Activated CD4-positive, alpha-beta T cell treated with anti-CD3 and anti-CD28 coated beads, Interleukin-2, Interleukin-4, amounts not matched to agents 100 ng/mL and 50 ng/mL, durations not matched to agents 16 hours and 8 hours (primary cell): ENCODE measurements at places on chromosomes 3 and 15.

DNA sequence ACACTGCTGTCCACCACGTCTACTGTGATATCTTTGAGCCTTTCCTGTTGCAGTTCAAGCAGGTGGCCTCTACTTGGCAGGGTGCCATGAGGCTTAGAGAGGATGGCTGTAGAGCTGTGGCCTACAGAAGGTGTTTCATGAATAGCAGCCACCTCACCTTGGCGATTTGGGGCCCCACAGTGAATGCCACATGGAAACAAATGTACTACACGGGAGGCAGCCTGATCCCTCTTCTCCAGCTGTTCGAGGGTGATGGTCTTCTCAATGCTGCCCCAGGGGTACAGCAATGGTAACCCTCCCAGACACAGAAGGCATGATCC, 70.7 kb downstream of the FAM43A start:
- no peak for DNase-seq

GRCh38 chr3:142940472-142940871, 23.0 kb downstream of the PAQR9 start:
- DNase-seq, result no peak

- no peak for DNase-seq
Measured at GRCh38 chr15:74794248-74794969, 12.5 kb downstream of the CSK start.

- DNase-seq, result no peak
Measured at GRCh38 chr3:111733856-111734255, 125.2 kb upstream of the PHLDB2 start.

DNA sequence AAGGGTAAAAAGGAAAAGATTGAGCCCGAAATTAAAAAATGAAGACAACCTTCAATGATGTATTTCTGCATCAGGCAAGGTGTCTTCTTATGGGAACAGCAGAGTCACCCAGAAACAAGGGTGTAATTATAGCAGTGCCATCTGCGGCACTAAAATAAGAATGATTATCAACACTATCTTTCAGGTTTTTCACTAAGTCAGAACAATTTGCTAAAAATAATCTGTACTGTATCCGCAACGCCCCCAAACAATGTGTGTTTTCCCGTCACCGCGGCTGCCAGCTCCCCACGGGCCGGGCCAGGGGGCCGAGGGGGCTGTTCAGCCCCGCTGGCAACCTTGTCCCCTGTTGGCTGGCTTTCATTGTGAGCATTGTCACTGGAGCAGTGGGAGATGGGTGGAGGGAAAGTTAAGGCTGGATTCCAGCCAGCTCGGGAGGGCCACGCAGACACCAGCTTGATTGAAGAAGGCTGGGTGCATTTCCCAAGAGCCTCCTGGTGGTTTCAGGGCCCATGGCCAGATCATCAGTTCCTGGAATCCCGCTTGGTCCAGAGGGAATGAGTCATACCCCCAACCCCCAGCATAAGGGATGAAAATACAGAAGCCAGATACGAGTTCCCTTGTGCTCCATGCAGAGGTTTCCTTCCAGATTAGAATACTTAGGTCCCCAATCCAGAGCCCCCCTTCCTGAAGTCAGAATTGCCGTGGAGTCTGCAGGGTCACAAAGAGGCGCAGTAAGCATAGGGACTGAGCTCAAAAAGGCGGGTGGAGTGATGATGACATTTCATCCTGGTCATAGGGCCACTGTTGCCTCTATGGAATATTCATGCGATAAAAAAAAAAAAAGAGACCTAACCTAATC, 90.2 kb upstream of the KLF13 start:
- DNase-seq, result no peak

GRCh38 chr15:91624353-91624968, 229.0 kb upstream of the SLCO3A1 start:
- no peak for DNase-seq

GRCh38 chr15:94282269-94283250, 51.2 kb downstream of the MCTP2 start:
- DNase-seq, result no peak

DNA sequence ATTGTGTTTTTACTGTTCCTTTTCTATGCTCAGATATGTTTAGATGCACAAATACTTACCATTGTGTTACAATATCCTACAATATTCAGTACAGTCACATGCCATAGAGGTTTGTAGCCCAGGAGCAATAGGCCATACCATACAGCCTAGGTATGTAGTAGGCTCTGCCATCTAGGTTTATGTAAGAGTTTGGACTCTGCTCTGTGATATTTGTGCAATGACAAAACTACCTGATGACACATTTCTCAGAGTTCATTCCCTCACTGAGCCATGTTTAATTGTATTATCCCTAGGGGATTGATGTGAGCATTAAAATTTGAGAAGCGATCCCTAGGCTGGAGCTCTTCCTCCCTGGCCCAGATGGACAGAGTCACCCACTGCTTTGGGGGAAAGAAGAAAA, 270.0 kb upstream of the PROK2 start:
- DNase-seq, result no peak

- no peak for DNase-seq
Measured at GRCh38 chr3:126616931-126617330, 38.0 kb downstream of the TXNRD3 start.

- peak; percentile 28 for DNase-seq
Measured at GRCh38 chr3:72338082-72338941, 509.9 kb downstream of the SHQ1 start.

DNA sequence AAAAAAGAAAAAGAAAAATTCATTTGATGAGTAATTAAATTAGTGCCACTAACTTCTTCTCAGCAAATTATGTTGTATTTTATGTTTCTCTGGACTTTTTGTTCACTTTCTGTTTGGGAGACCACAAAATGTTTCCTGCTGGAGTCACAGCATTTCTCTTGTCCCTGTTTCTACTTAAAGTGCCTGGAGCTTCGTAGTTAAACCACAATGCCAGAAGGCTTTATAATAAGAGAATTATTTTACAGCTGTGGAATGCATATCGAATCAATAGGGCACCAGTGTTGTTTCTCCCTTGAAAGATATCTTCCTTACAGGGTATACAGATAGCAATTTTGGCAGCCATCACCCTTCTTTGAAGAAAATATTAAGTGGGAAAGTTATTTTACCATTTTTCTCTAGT, 3.2 kb downstream of the DTWD1 start:
- DNase-seq, result no peak

GRCh38 chr3:59605944-59606534, 556.2 kb upstream of the CFAP20DC start:
- DNase-seq, result no peak

DNA sequence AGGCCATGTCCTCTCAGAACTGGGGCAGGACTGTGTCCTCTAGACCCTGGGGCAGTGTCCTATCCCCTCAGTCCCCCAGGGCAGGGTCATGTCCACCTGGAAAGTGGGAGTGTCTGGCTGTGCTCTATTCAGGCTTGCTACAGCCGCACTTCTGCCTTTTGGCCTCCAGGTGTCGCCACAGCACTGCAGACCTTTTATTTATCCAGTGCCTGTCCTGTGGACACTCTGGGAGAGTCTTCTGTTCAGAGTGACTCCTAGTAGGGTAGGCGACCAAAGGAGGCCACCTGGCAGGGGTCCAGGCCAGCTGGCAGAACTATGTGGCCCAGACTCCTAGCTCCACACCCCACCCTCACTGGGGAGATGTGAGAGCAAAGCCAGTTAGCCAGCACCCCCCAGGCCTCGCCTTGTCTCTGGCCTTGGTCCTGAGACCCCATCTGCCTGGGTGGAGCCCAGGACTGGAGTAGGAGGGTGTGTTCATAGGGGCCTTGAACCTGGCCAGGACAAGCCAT, 3.9 kb downstream of the TMIE start:
- peak; percentile 71 for DNase-seq

GRCh38 chr3:10344147-10344943, 23.4 kb upstream of the SEC13 start:
- DNase-seq, result peak; percentile 60

GRCh38 chr15:64938192-64938591, 26.5 kb downstream of the ANKDD1A start:
- no peak for DNase-seq

- DNase-seq, result no peak
Measured at GRCh38 chr3:13708301-13708700, 159.4 kb downstream of the FBLN2 start.

GRCh38 chr3:189803254-189803653, 172.1 kb downstream of the TP63 start:
- no peak for DNase-seq

- DNase-seq, result no peak
Measured at GRCh38 chr15:43762824-43763223, 13.9 kb downstream of the ELL3 start.

DNA sequence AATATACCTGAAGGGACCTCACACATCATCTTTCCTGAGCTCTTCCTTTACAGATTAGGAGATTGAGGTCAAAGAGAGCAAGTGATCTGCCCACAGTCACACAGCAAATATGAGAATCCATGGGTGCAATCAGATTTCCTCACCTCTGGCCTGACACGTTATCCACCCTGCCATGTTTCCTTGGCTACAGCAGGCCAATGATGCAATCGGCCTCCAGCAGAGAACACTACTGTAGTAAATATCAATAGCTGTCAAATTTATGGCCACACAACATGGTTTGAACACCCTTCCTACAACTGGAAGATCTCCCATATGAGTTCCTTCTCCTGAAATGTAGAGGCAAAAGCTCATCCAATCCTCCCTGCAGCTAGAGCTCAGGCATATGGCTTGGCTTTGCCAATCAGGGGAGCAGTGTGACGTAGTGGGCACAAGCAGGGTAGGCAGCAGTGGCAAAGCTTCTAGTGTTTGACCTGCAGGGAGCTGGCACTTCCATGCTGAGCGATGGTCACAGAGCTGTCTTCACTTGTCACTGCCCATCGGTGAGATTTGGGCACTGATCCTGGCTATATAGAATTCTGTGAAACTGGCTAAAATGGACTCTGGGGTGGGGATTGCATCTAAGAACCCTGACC, 271.3 kb downstream of the TJP1 start:
- no peak for DNase-seq

DNA sequence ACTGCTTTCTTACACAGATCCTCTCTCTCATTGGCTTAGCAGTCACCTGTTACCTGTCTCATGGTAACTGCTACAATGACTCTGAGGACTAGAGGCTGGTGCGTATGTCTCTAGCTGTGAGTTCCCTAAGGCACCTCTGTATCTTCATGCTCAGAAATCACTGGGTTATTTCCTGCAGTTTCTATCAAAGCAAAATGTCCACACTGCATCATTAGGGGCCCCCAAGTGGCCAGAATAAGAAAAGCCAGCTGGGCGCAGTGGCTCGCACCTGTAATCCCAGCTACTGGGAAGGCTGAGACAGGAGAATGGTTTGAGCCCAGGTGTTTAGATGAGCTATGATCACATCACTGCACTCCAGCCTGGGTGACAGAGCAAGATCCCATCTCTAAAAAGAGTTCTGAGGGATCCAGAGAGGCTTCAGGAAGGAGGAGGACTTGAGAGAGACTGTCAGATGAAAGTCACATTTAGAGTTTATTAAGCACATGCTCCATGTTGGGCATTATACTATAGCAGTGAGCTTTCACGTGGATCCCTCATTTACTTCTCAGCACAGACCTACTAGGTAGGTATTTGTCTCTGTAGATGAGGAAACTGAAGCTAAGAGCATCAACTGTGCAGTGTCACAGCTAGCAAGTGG, 2.3 kb upstream of the VPS18 start:
- DNase-seq, result peak; percentile 32

GRCh38 chr3:55203006-55203405, 275.1 kb upstream of the LRTM1 start:
- no peak for DNase-seq

GRCh38 chr3:140163159-140163763, 228.3 kb downstream of the CLSTN2 start:
- no peak for DNase-seq
